Fibroblast of villous mesenchyme (primary cell): ENCODE measurements at places on chromosomes 12 and 14. TPM values are rescaled to one million over a fixed set of nuclear protein-coding genes. Genes with fewer than 3 reads are reported as not detected.
A peak's percentile ranks its signal among the peaks of the same experiment; 100 is the strongest.

- DNase-seq, result peak; percentile 60
Observed at GRCh38 chr14:22296722-22297121, 292.3 kb downstream of the DAD1 start.

DNA sequence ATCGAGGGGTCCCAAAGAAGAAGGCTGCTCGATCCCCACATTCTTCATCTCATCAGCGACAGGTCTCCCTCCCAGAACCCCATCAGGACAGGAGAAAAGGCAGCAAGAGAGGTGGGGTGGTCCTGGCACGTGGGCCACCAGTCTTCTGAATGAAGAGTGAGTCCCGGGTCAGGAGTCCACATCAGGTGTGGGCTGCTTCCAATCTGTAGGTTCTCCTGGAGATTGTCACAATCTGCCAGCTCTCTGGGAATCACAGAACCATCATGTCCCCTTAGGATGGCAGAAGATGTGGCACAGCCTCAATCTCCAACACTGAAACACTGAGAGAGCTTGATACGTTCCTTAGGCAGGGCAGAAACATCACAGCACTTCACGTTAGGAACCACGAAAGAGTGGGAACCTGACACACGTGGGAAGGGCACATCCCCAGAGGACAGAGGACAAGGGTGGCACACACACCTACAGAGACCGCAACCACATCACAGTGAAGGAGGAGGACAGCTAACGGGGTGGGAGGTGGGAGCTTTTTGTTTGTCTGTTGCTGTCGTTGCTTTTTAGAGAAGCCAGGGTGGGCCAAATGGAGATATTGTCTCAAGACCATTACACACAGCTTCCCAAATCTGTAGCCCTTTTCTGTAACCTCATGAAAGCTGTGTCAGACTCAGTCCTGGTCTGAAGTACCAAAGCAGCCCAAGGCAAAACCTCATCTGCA is 284.5 kb downstream of the DPF3 start:
- DNase-seq, result no peak

DNA sequence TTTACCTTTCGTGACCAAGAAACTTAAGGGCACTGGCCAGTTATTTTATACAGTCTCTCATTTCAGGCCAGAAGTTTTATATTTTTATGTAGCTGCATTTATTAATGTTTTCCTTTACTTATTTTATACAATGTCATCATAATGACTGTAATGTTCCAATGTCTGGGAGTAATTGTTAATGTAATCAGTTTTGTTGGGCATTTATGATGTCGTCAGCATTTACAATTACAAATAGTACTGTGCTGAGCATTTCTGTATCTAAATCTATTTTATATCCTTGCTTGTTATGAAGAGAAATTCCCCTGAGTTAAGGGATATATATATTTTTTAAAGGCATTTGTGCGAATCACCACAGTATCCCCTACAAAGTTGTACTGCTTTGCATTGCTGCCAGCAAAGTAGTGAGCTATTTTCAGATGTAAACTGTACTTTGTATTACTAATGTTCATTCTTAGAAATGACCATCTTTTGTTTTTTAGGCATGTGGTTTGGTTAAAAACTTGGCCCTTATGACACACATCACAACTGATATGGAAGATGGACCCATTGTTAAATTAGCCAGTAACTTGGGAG is 74.4 kb downstream of the POLR3B start:
- DNase-seq, result no peak

GRCh38 chr12:66493819-66494218 is 185.1 kb downstream of the GRIP1 start:
- no peak for DNase-seq

DNA sequence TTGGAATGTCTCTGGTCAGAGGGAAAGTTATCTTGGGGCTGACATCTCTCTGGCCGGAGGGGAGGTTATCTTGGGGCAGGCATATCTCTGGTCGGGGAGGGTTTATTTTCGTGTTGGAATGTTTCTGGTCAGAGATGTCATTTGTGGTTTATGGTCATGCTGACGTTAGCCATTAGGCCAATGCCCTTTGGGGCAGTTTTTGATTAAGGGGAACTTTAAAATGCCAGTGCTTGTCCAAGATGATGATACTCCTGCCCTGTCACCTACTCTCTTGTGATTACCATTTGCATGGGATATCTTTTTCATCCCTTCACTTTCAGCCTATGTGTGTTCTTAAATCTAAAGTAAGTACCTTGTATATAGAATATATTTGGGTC is 29.0 kb upstream of the A2M start:
- no peak for DNase-seq

The CEBPE gene
- not detected in 2 replicates for total RNA-seq

- no peak for DNase-seq
Observed at GRCh38 chr14:91374879-91375702, 42.5 kb downstream of the CCDC88C start.

GRCh38 chr14:54669721-54670561 is 103.0 kb downstream of the SAMD4A start:
- DNase-seq, result peak; percentile 92

- DNase-seq, result no peak
Observed at GRCh38 chr12:8866429-8866828, 44.0 kb downstream of the A2ML1 start.

The MYRFL gene
- total RNA-seq, result not detected in 2 replicates

GRCh38 chr12:82955043-82955442 is 268.3 kb downstream of the TMTC2 start:
- no peak for DNase-seq

The ATN1 gene
- 11.3 and 16.4 TPM in 2 replicates for total RNA-seq
